PC-3 (cell line): ENCODE measurements at places on chromosomes 6 and 20.
A peak's percentile ranks its signal among the peaks of the same experiment; 100 is the strongest.

DNA sequence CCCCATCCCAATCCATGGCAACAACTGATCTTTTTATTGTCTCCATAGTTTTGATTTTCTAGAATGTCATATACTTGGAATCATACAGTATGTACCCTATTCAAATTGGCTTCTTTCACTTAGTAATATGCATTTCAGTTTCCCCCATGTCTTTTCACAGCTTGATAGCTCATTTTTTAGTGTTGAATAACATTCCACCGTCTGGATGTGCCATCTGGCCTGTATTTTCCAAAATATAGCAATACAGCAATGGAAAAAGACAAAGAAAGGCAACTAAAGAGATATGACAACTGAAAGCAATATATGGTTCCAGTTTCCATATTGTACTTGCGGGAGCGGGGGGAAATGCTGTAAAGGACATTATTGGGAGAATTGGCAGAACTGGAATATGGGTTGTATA, 166.4 kb upstream of the NT5E start:
- DNase-seq, result no peak

GRCh38 chr6:163147994-163148393, 266.5 kb upstream of the QKI start:
- DNase-seq, result peak; percentile 8

GRCh38 chr6:53161481-53162009, 12.9 kb upstream of the GCM1 start:
- DNase-seq, result no peak

GRCh38 chr6:72787391-72788031, 165.6 kb downstream of the KCNQ5 start:
- peak; percentile 59 for DNase-seq

- peak; percentile 21 for DNase-seq
These were observed 2.2 kb upstream of the CENPB start for GRCh38 chr20:3788685-3789155.

- peak; percentile 72 for DNase-seq
These were observed 56.2 kb upstream of the RIPOR2 start for GRCh38 chr6:24991810-24992467.

DNA sequence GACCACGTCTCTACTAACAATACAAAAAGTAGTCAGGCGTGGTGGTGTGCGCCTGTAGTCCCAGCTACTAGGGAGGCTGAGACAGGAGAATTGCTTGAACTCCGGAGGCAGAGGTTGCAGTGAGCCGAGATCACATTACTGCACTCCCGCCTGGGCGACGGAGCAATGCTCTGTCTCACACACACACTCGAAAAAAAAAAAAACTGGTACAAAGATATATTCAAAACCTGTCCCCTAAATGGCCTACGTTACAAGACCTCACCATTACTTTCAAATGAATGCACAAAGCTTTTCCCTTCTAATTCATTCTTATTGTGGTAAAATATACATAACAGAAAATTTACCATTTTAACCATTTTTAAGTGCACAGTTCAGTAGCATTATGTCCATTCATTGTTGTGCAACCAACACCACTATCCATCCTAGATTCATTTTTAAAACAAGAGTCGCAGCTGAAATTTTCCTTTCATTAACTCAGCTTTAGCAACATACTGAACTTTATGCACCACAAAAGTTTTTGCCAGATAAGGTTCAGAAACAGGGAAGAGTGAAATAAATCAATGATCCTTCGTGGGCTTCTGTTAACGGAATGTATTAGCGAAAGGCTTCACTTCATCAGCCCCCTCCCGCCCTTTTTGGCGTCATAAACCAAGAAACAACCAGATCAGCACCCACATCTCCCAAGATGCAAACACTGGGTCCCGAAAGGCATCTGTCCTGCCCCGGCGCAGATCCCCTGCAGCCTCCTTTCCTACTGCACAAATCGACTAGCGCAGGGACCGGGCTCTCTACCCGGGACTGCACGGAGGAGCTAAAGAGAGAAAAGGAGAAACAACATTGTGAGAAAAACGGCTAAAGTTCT, 825 bp upstream of the FAM135A start:
- no peak for DNase-seq

DNA sequence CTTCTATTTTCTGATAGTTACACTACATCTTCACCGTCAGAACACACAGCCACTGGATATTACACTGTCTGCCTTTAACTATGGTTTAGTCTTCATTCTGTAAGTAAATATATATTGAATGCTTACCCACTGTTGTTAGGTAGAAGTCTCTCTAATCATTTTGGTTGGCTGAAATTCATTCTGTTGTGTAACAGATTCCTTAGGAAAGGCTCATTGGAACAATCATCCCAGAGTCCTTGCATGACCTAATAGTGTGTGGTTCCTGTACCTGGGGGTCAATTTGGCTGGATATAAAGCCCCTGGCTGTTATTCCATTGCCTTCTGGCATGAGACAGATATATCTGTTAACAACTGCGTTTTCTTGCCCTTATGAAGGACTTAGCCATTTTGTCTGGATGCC, 9.9 kb downstream of the BLOC1S5 start:
- no peak for DNase-seq

GRCh38 chr6:73452107-73452461, at the start of gene CGAS:
Gene CGAS (minus strand): TSS chr6:73452297. CDS start chr6:73452181, 116 bp downstream.
- peak; percentile 75 for DNase-seq

- DNase-seq, result no peak
These were observed 258.8 kb downstream of the TMEM242 start for GRCh38 chr6:157064502-157064901.

DNA sequence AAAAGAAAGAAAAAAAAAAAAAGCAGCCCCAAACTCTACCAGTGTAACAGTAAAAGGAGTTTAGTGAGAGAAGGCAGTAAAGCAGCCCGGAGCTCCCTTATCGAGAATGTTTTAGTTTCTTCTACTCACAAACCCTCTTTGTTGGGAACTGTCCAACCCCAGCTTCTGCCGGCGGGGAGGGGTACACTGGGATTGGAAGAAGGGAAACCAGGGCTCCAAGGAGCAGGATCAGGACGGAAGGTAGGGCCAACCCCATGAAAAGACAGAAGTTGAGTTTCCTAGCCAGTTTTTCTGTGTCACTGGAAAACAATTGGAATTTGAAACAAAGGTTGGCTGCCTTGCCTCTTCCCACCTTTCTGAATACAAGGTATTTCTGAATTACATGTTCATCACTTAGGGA, 66.0 kb downstream of the KIZ start:
- DNase-seq, result no peak

DNA sequence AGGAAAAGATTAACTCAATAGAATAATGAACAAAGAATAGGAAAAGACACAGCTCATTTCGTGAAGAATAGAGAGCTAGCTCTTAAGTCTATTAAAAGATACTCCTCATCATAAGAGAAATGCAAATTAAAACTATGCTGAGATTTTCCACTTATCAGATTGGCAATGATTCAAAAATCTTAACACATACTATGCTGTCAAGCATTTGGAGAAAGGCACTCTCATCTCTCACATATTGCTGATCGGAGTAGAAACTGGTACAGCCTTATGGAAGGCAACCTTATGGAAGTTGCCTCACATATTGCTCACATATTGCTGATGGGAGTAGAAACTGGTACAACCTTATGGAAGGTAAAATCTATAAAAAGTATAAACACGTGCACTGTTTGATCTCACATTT, 21.4 kb upstream of the PLAGL1 start:
- no peak for DNase-seq

DNA sequence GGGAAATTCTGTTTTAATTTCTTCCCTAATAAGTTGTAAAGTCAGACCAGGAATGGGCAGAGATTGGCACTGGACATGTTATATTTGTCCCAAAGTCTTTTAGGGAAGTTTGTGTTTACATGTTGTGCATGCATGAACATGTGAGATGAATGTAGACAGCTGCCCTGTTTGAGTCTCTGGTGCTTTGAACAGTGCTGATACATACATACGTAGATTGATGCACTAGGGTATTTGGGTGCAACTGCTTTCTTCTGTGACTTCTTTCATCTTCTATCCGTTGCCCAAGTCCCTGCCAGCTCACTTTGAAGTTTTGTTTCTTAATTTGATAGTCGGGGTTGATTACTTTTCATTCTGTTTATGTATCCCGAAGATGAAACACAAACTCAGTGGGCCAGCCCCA, 200.6 kb downstream of the DTNBP1 start:
- no peak for DNase-seq

- DNase-seq, result peak; percentile 58
These were observed 25.6 kb upstream of the GABRR1 start for GRCh38 chr6:89242574-89243330.

- DNase-seq, result no peak
These were observed 14.2 kb upstream of the SHLD1 start for GRCh38 chr20:5735845-5736510.

- DNase-seq, result no peak
These were observed 68.8 kb downstream of the TMEM170B start for GRCh38 chr6:11606332-11606731.

GRCh38 chr6:39189915-39190544, 39.2 kb downstream of the KCNK5 start:
- peak; percentile 55 for DNase-seq

DNA sequence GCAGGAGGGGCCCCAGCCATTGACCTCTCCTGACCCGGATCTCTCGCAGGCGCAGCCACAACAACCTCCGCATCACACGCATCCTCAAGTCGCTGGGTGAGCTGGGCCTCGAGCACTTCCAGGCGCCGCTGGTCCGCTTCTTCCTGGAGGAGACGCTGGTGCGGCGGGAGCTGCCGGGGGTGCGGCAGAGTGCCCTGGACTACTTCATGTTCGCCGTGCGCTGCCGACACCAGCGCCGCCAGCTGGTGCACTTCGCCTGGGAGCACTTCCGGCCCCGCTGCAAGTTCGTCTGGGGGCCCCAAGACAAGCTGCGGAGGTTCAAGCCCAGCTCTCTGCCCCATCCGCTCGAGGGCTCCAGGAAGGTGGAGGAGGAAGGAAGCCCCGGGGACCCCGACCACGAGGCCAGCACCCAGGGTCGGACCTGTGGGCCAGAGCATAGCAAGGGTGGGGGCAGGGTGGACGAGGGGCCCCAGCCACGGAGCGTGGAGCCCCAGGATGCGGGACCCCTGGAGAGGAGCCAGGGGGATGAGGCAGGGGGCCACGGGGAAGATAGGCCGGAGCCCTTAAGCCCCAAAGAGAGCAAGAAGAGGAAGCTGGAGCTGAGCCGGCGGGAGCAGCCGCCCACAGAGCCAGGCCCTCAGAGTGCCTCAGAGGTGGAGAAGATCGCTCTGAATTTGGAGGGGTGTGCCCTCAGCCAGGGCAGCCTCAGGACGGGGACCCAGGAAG, 4.5 kb upstream of the COL9A3 start:
- DNase-seq, result no peak

DNA sequence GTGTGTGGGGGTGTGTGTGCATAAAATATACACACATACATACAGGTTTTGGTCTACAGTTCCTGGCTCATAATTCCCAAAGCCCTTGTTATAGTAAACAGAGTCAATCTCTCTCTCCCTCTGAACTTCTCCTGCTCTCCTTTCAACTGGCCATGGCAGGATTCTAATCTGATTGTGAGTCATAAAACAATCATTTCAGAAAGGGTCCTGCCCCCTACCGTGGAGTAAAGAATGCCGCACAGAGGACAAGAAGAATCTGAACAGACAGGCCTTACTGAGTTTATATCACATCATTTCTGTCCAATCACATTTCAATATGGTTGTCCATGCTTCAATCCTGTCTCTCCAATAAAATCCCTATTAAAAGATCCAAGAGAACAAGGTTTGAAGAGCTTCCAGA, 416.9 kb downstream of the FRK start:
- DNase-seq, result peak; percentile 66

DNA sequence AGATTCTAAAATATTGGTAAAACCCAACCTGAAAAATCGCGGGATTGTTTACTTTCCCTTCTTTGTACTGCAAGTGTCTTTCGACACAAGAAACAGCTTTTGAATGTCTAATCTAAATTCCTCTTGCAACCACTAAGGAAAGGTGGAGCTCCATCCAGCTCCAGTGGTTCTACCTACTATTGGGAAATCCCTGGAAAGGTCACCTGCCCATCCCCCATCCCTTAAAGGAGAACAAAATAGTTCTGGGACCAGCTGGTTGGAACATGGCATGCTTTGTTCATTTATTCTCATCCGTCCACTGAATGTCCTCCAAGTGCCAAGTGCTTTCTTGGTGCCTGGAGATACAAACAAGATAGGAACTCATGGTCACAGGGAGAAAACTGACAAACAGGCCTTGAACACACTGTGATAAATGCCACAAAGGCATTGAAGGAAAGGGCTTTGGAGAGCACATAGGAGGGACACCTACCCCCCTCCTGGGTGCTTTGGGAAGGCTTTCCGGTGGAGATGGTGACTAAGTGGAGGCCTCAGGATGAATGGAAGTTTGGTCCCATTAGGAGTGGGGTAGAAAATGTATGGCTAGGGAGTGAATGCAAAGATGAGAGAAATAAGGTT, 2.3 kb upstream of the CITED2 start:
- peak; percentile 53 for DNase-seq

DNA sequence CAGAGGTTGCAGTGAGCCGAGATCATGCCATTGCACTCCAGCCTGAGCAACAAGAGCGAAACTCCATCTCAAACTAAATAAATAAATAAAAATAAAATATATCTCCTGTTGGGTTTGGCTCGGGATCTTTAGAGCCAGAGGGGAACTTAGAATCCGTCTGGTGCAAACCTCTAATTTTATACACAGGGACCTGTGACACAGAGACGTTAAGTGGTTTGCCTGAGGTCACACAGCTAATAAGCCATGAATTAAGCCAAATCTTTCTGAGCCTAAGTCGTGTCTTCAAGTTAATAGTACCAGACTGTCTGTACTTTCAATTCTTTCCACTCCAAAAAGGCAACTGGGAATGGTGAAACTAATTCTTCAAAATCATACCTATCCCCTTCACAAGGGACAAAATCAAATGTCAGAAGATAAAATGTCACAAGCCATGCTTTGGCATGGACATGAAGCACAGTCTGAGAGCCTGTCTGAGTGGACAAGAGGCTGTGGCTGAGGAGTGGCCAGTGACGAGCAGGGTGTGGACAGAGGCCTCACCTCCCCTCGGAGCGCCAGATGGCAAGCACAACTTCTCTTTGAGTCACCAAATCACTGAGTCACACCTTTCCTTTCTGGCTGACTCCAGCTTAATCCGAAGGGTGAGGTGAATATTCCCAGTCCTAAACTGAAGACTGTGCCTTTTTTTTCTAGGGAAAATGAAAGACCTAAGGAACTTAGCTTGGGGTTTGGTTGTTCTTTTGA, 177.4 kb downstream of the TFAP2A start:
- DNase-seq, result peak; percentile 93

DNA sequence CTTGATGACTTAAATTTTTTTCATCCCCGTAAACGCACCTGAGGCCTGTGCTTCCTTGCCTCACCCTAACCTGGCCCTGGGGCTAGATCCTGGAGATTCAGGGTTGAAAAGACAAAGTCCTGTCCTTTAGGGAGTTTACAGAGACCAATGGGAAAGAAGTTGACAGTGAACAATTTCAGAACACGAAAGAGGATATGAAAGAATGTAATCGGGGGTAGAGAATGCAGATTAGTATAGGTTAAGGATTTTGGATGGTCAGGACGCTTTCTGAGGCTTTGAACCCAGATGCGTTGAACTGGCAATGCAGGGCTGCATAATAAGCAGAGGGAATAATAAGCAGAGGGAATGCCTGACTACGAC, 1.7 kb upstream of the FBXO5 start:
- no peak for DNase-seq
